ENCODE measurements at places on chromosomes 2 and 18.

DNA sequence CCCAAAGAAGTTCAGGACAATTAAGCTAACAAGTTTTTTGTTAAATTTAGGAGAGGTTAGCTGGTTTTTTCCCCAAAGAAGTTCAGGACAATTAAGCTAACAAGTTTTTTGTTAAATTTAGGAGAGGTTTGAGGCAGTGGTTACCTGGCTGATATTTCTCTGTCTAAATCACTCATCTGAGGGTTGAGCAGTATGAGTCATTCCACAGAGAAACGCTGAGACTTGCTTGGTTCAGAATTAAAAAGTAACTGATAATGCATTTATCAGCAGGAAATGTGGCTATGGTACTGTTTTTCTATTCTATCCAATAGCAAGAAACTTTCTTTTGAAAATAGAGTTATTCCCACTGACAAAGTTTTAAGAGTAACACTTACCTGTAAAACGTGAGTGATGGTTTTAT, 22.8 kb upstream of the KIDINS220 start:
- no peak for DNase-seq

GRCh38 chr18:44130376-44130942, 550.2 kb upstream of the SETBP1 start:
- DNase-seq, result no peak

GRCh38 chr2:38187541-38188011, 111.6 kb upstream of the CYP1B1 start:
- no peak for DNase-seq

GRCh38 chr18:50679656-50680055, 119.8 kb downstream of the MAPK4 start:
- DNase-seq, result no peak
